ENCODE measurements at places on chromosomes 5 and 9.

GRCh38 chr9:120338340-120338739 lies 241.6 kb downstream of the CDK5RAP2 start:
- H3K4me1 ChIP-seq = no peaks in the 10 kb centered on the region
- no peak overlapping the region for H3K4me3 ChIP-seq
- H3K36me3 ChIP-seq = no peaks in the 10 kb centered on the region
- no peak for DNase-seq
- no peaks in the 10 kb centered on the region for H3K27me3 ChIP-seq

- no peak within 1 kb of the TSS for H3K4me3 ChIP-seq
- no peak for DNase-seq
- H3K36me3 ChIP-seq = no peaks in the 10 kb centered on the region
- no peak within 1 kb of the TSS for H3K27ac ChIP-seq
- no peaks in the 10 kb centered on the region for H3K27me3 ChIP-seq
- no peaks in the 10 kb centered on the region for H3K4me1 ChIP-seq
Observed at GRCh38 chr9:114098936-114099668, at the start of gene KIF12. KIF12 (minus strand) TSS chr9:114099292; CDS start chr9:114099276, 16 bp downstream.

- H3K27me3 ChIP-seq = no peaks in the 10 kb centered on the region
- H3K4me1 ChIP-seq = no peaks in the 10 kb centered on the region
- no peak overlapping the region for H3K4me3 ChIP-seq
- no peak overlapping the region for H3K27ac ChIP-seq
Observed at GRCh38 chr5:66582499-66583165, 13.6 kb upstream of the MAST4 start.

DNA sequence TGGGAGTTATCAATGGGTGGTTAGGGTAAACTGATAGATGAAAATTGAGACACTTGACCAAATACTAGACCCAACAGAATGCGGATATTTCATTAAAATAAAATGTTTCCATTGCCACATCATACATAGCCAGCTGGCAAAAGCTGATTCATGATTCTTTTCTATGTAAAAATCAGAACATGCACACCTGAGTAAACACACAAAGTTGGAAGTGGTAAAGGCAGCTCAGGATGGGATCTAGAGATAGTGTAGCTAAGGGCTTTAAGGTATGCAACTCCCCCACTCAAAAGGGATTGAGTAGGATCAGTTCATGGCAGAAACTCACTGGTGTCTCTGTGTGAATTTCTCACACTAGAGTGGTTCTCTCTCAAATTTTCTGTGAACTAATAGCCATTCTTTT lies 541.1 kb upstream of the GRAMD2B start:
- H3K36me3 ChIP-seq = no peaks in the 10 kb centered on the region
- H3K27me3 ChIP-seq = no peaks in the 10 kb centered on the region
- no peak overlapping the region for H3K4me3 ChIP-seq

DNA sequence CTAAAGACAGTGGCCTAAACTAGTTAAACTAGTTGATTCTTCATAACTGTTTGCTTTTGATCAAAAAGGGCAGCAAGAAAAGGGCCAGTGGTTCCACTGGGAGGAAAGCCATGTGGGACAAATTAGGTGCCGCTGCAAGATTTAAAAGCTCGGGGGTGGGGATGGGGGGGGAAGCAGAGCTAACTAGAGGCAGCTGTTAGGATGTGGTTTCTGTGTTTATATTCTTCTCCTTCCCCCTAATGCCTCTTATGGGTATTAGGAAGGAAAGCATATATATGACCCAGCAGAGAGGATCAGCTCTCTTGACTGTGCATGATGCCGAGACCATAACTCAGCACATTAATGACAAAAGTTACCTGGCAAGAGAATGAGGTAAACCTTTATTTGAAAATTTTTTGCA lies 65.7 kb downstream of the EFNA5 start:
- no peak overlapping the region for H3K4me3 ChIP-seq
- no peak for DNase-seq
- no peaks in the 10 kb centered on the region for H3K4me1 ChIP-seq
- no peaks in the 10 kb centered on the region for H3K36me3 ChIP-seq
- no peak overlapping the region for H3K27ac ChIP-seq
- H3K27me3 ChIP-seq = no peaks in the 10 kb centered on the region

GRCh38 chr5:149707097-149707496 lies 23.0 kb upstream of the PPARGC1B start:
- no peak overlapping the region for H3K4me3 ChIP-seq
- DNase-seq = no peak
- no peak overlapping the region for H3K27ac ChIP-seq
- H3K36me3 ChIP-seq = no peaks in the 10 kb centered on the region

GRCh38 chr5:158483281-158483860 lies 616.3 kb downstream of the EBF1 start:
- H3K27me3 ChIP-seq = no peaks in the 10 kb centered on the region
- DNase-seq = no peak
- H3K36me3 ChIP-seq = no peaks in the 10 kb centered on the region
- H3K4me3 ChIP-seq = no peak overlapping the region
- H3K4me1 ChIP-seq = no peaks in the 10 kb centered on the region
- H3K27ac ChIP-seq = no peak overlapping the region

GRCh38 chr5:168679515-168679920 lies 100.3 kb upstream of the PANK3 start:
- no peaks in the 10 kb centered on the region for H3K27me3 ChIP-seq
- DNase-seq = peak; percentile 61
- H3K4me3 ChIP-seq = no peak overlapping the region
- no peaks in the 10 kb centered on the region for H3K36me3 ChIP-seq
- H3K4me1 ChIP-seq = peaks cover 6% of the 10 kb centered on the region

GRCh38 chr5:25025831-25026230 lies 381.1 kb upstream of the CDH10 start:
- no peaks in the 10 kb centered on the region for H3K4me1 ChIP-seq
- no peaks in the 10 kb centered on the region for H3K27me3 ChIP-seq
- DNase-seq = no peak
- H3K36me3 ChIP-seq = no peaks in the 10 kb centered on the region
- H3K4me3 ChIP-seq = no peak overlapping the region
- H3K27ac ChIP-seq = no peak overlapping the region

GRCh38 chr5:95858661-95859595 lies 36.4 kb upstream of the GLRX start:
- H3K36me3 ChIP-seq = no peaks in the 10 kb centered on the region
- DNase-seq = peak; percentile 83
- H3K27me3 ChIP-seq = no peaks in the 10 kb centered on the region
- H3K4me3 ChIP-seq = peak overlapping the region; percentile 47

DNA sequence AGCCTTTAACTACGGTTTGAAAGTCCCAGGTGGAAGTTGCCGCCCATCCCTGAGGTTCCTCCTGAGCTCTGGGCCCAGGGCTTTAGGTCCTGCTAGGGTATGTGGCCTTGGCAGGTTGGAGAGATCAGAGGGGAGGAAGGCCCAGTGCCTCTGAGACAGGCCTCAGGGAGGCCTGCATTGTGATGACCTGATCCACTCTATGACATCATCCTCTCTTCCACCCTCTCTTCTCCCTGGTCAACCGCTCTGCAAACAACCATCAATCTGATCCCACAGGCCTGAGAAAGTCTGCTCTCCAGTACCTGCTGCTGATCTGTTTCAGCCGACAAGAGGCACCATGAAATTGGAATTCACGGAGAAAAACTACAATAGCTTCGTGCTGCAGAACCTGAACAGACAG lies at the start of gene CCIN:
TSS of gene CCIN (plus strand) at position 223 of the 400 bp plus-strand sequence. CDS start at position 338, 115 bp downstream.
- H3K4me3 ChIP-seq = no peak within 1 kb of the TSS
- H3K36me3 ChIP-seq = no peaks in the 10 kb centered on the region
- H3K27me3 ChIP-seq = no peaks in the 10 kb centered on the region

DNA sequence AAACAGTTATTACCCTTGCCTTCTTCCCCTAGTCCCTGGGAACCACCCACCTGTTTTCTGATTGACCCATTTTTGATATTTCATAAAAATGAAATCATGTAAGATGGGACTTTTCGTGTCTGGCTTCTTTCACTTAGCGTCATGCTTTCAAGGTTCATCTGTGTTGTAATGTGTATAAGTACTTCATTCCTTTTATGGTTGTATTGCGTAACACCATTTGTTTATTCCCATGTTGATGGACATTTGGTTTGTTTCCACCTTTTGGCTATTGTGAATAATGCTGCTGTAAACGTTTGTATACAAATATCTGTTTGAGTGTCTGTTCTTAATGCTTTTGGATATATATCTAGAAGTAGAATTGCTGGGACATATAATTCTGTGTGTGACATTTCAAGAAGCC lies 650.1 kb upstream of the COX7C start:
- no peaks in the 10 kb centered on the region for H3K27me3 ChIP-seq
- no peaks in the 10 kb centered on the region for H3K4me1 ChIP-seq
- H3K27ac ChIP-seq = no peak overlapping the region
- no peak overlapping the region for H3K4me3 ChIP-seq

- H3K4me3 ChIP-seq = no peak overlapping the region
- H3K27ac ChIP-seq = no peak overlapping the region
- no peak for DNase-seq
- no peaks in the 10 kb centered on the region for H3K4me1 ChIP-seq
- H3K36me3 ChIP-seq = no peaks in the 10 kb centered on the region
- no peaks in the 10 kb centered on the region for H3K27me3 ChIP-seq
Observed at GRCh38 chr5:74092766-74093165, 466.8 kb downstream of the ARHGEF28 start.

GRCh38 chr9:129554649-129555048 lies 66.3 kb downstream of the C9orf50 start:
- no peak for DNase-seq
- H3K4me3 ChIP-seq = no peak overlapping the region
- H3K27me3 ChIP-seq = peaks cover 29% of the 10 kb centered on the region
- no peak overlapping the region for H3K27ac ChIP-seq
- no peaks in the 10 kb centered on the region for H3K4me1 ChIP-seq

DNA sequence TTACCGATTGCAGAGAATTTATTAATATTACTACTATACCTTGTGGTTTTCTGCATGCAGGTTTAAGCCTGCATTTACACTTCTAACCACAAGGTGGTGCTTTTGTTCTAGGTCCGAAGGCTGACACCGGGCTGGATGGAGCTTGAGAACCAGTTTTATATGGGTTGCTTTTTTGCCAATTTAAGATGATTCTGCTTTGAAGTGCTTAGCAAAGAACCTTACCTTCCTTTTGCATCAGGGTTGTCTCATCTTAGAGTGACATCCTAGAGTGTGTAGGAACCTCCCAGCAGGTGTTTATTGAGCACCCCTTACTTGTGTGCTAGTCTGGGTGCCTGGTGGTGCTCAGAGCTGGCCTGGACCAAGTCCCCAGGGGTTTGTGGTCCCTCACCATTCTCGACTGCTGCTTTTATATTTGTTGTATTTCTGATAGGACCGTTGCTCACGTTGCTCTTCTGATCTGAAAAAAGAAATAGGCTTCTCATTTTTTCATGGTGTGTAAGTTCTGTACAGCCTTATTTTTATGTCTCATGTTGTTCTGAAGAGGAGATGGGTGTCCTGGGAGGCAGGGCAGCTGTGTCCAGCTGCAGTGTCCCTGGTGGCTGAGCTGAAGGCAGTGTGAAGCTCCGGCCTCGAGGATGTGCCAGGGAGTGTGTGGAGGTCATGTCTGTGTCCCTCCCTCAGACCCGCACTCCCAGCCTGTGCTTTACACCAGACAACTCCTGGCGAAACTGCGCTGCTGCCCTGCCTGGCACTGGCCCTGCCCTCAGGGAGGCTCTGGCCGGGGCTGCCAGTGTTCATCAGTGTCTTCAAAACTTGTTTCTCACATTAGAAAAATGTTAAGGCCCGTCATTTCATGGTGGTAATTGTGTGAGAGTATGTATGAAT lies 54.3 kb downstream of the EHMT1 start:
- no peaks in the 10 kb centered on the region for H3K27me3 ChIP-seq
- peak; percentile 70 for DNase-seq
- no peak overlapping the region for H3K27ac ChIP-seq
- H3K4me3 ChIP-seq = no peak overlapping the region
- H3K4me1 ChIP-seq = peaks cover 2% of the 10 kb centered on the region
- 0 out of 2 replicates have a peak, but pooled peaks cover 4% of the 10 kb centered on the region for H3K36me3 ChIP-seq

- H3K4me1 ChIP-seq = peaks cover 16% of the 10 kb centered on the region
- no peak overlapping the region for H3K4me3 ChIP-seq
- H3K27me3 ChIP-seq = no peaks in the 10 kb centered on the region
- H3K27ac ChIP-seq = peak overlapping the region; percentile 35
- H3K36me3 ChIP-seq = no peaks in the 10 kb centered on the region
- no peak for DNase-seq
Observed at GRCh38 chr9:36665387-36665786, 92.7 kb downstream of the MELK start.

Data from MM.1S (cell line).